Kidney capillary endothelial cell (primary cell): ENCODE measurements at places on chromosomes 5 and 9.

DNA sequence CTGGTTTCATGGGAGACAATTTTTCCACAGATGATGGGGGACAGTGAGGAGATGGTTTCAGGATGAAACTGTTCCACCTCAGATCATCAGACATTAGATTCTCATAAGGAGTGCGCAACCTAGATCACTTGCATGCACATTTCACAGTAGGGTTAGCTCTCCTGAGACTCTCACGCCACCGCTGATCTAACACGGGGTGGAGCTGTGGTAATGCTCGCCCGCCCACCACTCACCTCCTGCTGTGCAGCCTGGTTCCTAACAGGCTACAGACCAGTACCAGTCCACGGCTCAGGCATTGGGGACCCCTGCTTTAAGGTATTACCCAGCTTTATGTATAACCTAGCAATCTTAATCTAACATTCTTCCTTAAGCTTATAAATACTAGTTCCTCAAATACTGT, 35.6 kb downstream of the TTC39B start:
- no peak for DNase-seq

DNA sequence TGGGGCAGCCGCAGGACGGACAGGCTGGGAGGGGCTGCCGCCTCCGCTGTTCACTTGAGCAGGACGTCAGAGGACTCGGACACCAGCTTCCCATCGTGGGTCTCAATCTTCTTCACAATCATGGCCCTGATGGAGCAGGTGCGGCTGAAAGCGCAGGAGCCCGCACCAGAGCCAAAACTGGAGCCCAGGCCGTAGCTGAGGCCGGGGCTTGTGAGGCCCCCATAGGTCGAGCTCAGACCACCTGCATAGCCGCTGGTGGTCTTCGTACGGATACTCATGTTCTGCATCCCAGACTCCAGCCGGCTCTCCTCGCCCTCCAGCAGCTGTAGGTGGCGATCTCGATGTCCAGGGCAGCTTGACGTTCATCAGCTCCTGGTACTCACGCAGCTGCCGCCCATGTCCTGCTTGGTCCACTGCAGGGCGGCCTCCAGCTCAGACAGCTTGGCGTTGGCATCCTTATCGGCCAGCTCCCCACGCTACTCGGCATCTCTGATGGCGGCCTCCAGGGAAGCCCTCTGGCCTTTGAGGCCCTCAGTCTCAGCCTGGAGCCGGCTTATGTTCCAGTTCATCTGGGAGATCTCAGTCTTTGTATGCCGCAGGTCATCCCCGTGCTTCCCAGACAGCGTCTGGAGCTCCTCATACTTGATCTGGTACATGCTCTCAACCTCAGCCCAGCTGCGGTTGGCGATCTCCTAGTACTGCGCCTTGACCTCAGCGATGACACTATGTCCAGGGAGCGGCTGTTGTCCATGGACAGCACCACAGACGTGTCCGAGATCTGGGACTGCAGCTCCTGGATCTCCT, 43.7 kb upstream of the DEPDC1B start:
- no peak for DNase-seq

DNA sequence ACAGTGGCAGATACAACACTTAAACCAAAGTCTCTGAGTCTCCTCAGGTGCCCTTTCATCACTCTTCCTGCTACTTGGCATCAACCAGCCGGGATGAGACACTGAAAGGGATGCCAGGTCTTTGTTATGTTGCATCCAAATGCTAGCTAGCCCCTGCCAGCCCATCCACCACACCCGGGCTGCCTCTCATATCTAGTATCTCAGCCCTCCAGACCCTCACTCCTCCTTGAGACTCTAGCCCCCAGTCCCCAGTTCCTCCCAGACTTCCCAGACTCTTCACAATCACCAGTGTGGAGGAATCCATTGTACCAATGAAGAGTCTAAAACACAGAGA, 21.5 kb downstream of the CSF2 start:
- DNase-seq, result no peak

GRCh38 chr5:79875230-79875629, 115.8 kb downstream of the MTX3 start:
- no peak for DNase-seq

GRCh38 chr5:170100066-170100943, 5.4 kb upstream of the FOXI1 start:
- peak; percentile 74 for DNase-seq

DNA sequence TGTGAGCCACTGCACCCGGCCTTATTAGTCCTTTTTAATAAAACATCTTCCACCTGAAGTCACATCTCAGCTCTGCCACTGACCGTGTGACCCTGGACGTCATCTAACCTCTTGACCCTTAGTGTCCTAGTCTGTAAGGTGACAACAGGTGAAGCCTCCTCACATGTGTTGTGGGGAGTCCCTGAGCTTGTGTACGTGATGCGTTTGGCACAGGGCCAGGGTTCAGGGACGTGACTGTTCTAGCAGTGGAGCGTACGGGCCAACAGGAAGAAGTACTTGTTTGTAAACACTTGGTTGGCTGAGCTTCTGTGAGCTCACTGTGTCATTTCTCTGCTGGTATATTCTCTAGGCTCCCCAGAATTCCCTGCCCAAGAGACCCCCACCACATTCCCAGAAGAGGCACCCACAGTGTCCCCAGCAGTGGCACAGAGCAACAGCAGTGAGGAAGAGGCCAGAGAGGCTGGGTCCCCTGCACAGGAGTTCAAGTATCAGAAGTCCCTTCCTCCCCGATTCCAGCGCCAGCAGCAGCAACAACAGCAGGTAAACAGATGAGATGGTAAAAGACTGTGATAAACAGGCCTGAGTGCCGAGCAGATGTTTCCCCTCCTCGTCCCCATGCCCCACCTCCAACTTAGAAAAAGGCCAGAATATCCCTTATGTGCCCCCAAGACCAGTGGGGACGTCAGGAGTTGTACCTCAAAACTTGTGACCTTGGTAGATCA, 35.3 kb upstream of the POMT1 start:
- no peak for DNase-seq

DNA sequence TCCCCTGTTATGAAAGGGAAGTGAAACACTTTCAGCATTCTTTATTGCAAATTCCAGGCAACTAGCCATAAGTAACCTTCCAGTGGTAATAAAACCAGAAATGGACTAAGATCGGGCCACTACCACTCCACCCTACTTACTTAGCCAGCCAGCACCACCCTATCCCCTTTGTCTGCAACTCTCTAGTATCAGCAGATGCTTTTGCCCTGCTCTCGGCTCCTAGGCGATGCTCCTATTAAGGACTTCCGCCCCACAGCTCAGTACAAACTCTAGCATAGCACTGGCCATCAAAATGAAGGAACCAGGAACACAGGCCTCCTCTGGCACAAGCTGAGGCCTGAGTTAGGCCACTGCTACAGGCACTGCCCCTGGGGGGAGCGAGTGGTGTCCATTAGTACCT, 81.2 kb downstream of the GLDC start:
- no peak for DNase-seq

- DNase-seq, result no peak
Observed at GRCh38 chr5:124206540-124206939, 539.9 kb downstream of the ZNF608 start.

- no peak for DNase-seq
Observed at GRCh38 chr5:10663489-10664179, 97.4 kb downstream of the DAP start.

DNA sequence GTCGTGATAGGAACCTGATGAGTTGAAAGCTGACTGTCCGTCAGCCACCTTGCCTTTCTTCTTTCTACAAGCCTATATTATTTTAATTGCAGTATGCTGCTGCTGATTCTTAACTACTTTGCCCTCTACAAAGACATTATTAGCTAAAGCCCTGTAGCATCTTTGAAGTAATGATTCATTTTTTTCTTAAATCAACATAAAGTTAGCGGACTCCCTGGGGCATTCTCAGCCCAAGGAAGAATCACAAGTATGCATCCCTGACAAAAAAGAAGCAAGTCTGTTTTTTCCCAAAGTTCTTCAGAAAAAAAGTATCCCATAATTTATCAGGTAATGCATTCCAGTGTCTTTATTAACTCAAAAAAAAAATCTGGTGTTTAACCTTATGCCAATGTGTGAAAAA, 69.5 kb upstream of the TAS2R1 start:
- DNase-seq, result no peak

GRCh38 chr5:149212198-149212951, 59.3 kb upstream of the AFAP1L1 start:
- DNase-seq, result peak; percentile 75

DNA sequence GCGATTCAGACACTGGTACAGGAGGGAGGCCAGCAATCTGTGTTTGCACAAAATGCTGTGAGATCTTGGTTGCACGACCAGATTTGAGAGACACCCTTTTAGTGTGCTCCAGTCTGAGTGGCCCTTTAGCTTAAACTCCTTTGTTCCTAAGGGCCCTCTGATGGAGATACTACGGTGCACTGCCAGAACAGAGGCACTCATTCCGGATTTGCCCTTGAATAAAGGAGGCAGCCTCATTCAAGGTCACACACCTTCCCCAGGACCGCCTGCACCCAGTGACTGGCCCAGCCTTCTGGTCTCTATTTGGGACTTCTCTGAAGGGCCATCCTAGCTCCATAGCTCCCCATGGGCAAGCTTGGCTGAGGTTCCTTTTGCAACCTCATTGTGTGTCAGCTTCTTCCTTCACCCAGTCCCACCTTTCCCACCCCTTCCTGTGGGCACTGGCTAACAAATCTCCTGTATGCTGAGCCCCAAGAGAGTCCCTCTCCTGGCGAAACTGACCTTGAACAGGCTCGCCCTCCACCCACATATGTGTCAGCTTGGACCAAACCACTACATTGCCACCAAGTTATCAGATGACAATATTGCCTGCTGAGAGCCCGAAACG, 191.7 kb downstream of the GABBR2 start:
- DNase-seq, result no peak
